Endothelial cell of umbilical vein (primary cell): ENCODE measurements at places on chromosomes 5 and 9. TPM values are rescaled to one million over a fixed set of nuclear protein-coding genes. Genes with fewer than 3 reads are reported as not detected.

GZMA gene
- not detected in 2 replicates for total RNA-seq

OR5C1 gene
- not detected in 2 replicates for total RNA-seq

CCL28 gene
- total RNA-seq = 0.95 and 1.8 TPM in 2 replicates

FAM81B gene
- total RNA-seq = not detected in 2 replicates

ZNF879 gene
- total RNA-seq = 2.7 and 3.7 TPM in 2 replicates

CDH12 gene
- not detected in 2 replicates for total RNA-seq

SLCO6A1 gene
- not detected in 2 replicates for total RNA-seq

- no peak overlapping the region for H3K4me3 ChIP-seq
- H3K27ac ChIP-seq = no peak overlapping the region
- H3K4me1 ChIP-seq = no peaks in the 10 kb centered on the region
- no peaks in the 10 kb centered on the region for H3K36me3 ChIP-seq
- no peak for DNase-seq
These were observed 206.8 kb downstream of the CAAP1 start for GRCh38 chr9:26685818-26686217.

- H3K27ac ChIP-seq = no peak overlapping the region
- H3K4me3 ChIP-seq = no peak overlapping the region
- no peaks in the 10 kb centered on the region for H3K4me1 ChIP-seq
- H3K27me3 ChIP-seq = no peaks in the 10 kb centered on the region
These were observed 304.7 kb upstream of the NREP start for GRCh38 chr5:112061666-112062065.

DNA sequence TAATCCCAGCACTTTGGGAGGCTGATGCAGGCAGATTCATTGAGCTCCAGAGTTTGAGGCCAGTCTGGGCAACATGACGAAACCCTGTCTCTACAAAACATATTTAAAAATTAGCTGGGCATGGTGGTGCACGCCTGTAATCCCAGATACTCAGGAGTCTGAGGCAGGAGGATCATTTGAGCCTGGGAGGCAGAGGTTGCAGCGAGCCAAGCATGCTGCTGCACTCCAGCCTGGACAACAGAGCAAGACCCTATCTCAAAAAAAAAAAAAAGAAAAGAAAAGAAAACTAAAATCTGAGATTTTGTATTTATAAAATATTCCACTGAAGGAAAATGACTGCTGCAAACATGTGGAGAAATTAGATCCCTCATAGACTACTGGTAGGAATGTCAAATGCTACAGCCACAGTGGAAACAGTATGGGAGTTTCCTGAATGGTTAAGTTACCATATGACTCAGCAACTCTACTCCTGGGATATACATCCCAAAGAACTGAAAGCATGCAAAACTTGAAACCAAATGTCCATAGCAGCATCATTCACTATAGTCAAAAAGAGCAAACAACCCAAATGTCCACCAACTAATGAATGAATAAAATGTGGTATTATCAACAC is 106.1 kb downstream of the UBAP2 start:
- H3K27me3 ChIP-seq = no peaks in the 10 kb centered on the region
- H3K4me3 ChIP-seq = no peak overlapping the region
- peaks cover 19% of the 10 kb centered on the region for H3K4me1 ChIP-seq

- no peak overlapping the region for H3K4me3 ChIP-seq
- H3K36me3 ChIP-seq = no peaks in the 10 kb centered on the region
- no peak for DNase-seq
- no peak overlapping the region for H3K27ac ChIP-seq
- no peaks in the 10 kb centered on the region for H3K4me1 ChIP-seq
- no peaks in the 10 kb centered on the region for H3K27me3 ChIP-seq
These were observed 33.9 kb upstream of the NXNL2 start for GRCh38 chr9:88501086-88501485.

DNA sequence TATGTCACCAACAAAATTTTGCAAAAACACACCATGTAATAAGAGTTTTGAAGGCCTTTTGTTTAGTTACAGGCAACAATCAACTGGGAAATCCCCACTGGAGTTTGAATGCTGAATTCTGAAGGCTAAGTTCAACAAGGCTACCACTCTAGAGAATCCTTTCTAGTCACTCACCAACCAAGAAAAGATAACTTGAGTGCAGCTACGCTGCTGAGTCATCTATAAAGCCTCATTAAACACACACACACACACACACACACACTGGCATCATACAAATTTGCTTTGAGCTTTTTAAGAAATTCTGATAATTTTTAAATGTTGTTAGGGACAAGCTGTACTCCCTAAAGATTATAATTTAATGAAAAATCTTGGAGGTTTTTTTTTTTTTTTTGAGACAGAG is 219.6 kb downstream of the DENND1A start:
- no peak for DNase-seq
- no peak overlapping the region for H3K27ac ChIP-seq
- no peaks in the 10 kb centered on the region for H3K36me3 ChIP-seq
- no peaks in the 10 kb centered on the region for H3K4me1 ChIP-seq
- H3K27me3 ChIP-seq = no peaks in the 10 kb centered on the region

DNA sequence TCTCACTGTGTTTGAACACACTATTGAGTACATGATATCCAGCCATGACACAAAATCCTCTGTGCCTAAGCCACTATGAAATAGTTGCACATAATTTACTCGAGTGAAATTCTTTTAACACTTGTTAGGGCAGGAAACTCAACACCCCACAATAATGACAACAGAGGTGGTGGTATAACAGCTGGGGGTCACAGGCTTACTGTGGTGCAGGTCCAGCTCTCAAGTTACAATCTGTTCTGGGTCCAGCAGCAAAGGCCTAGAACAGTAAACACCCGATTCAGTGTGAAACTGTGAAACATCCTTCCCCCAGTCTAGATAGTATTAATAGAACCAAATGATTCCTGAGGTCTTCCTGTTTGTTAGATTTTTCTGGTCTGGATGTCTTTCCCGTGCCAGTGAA is 102.9 kb upstream of the APC start:
- DNase-seq = no peak
- no peaks in the 10 kb centered on the region for H3K36me3 ChIP-seq
- H3K4me3 ChIP-seq = no peak overlapping the region
- no peaks in the 10 kb centered on the region for H3K4me1 ChIP-seq
- no peak overlapping the region for H3K27ac ChIP-seq

GRCh38 chr5:51810592-51810991 is 427.3 kb downstream of the ISL1 start:
- H3K4me1 ChIP-seq = peaks cover 6% of the 10 kb centered on the region
- peak; percentile 60 for DNase-seq
- no peak overlapping the region for H3K27ac ChIP-seq

DNA sequence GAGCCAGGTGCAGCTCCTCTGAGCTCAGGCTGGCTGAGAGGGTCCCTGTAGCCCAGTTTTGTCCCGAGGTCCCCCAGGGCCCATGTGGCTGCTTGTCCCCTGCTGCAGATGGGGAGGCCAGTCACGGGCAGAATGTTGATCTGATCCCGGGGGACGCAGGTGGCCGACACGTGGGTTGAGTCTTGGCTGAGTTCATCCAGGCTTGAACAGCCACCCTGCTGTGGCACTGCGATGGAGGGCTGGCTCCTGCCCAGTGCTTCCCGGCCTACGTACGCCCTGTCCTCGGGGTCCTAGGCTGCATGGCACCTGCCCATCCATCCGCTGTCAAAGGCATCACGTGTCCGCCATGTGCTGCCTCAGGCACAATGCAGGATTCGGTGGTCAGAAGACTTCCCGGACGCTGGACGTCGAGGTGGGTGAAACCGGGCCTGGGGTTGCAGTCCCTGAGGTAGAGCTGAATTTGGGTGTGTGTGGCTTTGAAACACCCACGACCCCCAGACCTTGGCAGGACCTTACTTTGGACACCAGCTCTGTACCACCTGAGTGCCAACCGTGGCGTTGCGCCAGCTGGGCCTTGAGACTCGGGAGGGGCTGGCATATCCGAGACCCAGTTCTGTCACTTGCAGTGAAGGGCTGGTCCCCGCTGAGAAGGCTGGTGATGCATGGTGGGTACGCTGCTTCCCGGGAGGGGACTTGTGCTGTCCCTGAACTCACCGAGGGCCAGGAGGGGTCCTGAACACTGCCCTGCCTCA is 22.3 kb downstream of the RXRA start:
- H3K4me3 ChIP-seq = no peak overlapping the region
- no peaks in the 10 kb centered on the region for H3K27me3 ChIP-seq
- no peak for DNase-seq
- no peaks in the 10 kb centered on the region for H3K36me3 ChIP-seq
- H3K4me1 ChIP-seq = peaks cover 5% of the 10 kb centered on the region

DNA sequence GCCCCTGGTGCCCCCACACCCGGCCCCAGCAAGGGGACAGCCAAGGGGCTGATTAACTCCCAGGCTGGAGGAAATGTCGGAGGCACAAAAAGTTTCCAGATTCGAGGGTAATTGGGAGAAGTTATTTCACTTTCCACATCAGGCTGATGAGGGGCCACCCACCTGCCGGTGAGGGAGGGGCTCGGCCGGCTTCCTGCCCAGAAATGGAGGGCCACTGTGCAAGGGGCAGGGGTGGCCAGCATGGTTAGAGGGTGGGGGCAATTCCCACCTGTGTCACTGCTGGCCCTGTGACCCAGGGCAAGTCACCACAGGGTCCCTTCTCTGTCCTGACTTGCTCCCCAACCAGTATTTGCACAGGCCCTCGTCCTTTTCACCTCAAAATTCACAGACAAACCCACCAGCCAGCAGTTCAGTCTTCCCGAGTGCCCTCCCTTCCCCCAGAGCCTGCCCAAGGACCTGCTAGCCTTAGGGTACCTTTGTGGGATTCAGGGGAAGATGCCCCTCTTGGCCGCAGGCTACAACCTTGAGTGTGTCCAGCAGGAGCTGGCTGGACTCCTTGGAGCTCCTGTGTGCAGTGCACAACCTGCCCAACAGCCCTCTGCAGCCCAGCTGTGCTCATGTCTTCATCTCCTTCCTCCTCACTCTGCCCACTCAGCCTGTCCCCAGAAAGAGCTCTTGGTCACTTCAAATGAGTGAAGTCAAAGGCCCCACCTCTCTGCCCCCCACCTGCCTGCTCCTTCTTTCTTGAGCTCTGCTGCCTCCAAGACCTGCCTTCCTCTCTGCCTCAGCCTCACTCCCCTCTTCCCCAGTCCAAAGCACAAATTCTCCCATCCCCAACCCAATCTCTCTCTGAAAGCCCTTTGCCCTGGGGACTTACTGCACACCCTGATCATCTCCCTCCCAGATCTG is 130.5 kb downstream of the BARX1 start:
- no peak for DNase-seq
- no peaks in the 10 kb centered on the region for H3K36me3 ChIP-seq
- H3K4me3 ChIP-seq = no peak overlapping the region

DNA sequence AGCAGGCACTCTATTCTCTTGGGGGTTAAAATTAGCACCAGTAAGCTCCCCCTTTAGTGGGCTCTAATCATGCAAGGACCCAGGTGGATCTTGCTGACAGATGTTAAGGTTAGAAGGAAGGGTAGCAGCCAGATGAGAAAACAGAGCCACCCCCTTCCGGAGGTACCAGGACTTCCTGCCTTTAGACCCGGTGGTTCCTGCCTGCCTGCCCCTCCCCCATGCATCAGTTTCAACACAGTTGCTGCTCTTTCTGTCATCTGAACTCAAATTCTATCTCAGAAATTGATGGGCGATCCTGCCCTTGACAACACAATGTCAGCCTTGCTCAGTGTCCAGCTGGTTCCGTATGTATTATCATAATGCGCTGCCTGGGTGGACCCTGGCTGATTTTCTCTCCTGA is 287.3 kb downstream of the EBF1 start:
- peak; percentile 13 for DNase-seq
- no peaks in the 10 kb centered on the region for H3K36me3 ChIP-seq
- H3K4me3 ChIP-seq = no peak overlapping the region

GRCh38 chr9:25212361-25212760 is 465.9 kb downstream of the TUSC1 start:
- no peak overlapping the region for H3K27ac ChIP-seq
- DNase-seq = no peak
- no peaks in the 10 kb centered on the region for H3K4me1 ChIP-seq
- H3K27me3 ChIP-seq = no peaks in the 10 kb centered on the region
- H3K4me3 ChIP-seq = no peak overlapping the region

- no peak for DNase-seq
- no peaks in the 10 kb centered on the region for H3K27me3 ChIP-seq
- no peaks in the 10 kb centered on the region for H3K4me1 ChIP-seq
These were observed 12.5 kb upstream of the CXCL14 start for GRCh38 chr5:135591277-135591676.

- H3K36me3 ChIP-seq = no peaks in the 10 kb centered on the region
- DNase-seq = no peak
- no peak overlapping the region for H3K4me3 ChIP-seq
These were observed 185.2 kb upstream of the RGMB start for GRCh38 chr5:98588215-98588614.

- H3K4me1 ChIP-seq = no peaks in the 10 kb centered on the region
- H3K36me3 ChIP-seq = no peaks in the 10 kb centered on the region
- no peak for DNase-seq
- no peak overlapping the region for H3K27ac ChIP-seq
- no peak overlapping the region for H3K4me3 ChIP-seq
These were observed 70.2 kb downstream of the PRUNE2 start for GRCh38 chr9:76835571-76836283.
